ENCODE measurements at places on chromosomes 1 and 21.

DNA sequence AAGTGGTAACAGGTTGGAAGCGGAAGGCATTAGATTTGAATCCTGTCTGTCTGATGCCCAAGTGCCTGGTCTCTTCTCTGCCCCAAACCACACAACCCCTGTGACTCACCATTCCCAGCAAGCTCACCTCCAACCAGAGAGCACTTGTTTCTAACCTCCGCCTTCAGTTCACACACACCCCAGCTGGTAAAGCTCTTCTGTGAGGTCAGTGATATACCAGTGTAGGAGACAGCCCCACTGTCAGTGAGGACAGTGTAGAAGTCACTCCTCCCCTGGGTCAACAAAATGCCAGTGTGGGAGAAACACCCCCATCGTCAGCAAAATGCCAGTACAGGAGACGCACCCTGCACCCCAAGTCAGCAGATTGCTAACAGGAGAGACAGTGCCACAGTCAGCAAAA lies 2.6 kb downstream of the RIMS3 start:
- DNase-seq, result peak; percentile 38

- DNase-seq, result peak; percentile 82
These were observed 26.9 kb upstream of the EYA3 start for GRCh38 chr1:28115267-28115666.

- no peak for DNase-seq
These were observed 488.7 kb downstream of the PTBP2 start for GRCh38 chr1:97210307-97210706.

DNA sequence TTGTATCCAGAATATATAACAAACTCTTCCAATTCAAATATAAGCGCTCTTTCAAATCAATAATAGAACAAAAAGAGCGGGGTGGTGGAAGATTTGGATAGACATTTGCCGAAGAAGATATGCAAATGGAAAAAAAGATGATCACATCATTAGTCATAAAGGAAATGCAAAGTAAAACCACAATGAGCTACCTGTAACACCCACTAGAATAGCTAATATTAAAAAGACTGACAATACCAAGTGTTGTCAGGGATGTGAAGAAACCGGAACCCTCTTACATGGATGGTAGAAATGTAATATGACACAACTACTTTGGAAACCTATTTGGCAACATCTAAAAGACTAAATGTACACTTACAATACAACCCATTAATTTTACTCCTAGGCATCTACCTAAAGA lies 5.7 kb upstream of the TRAF5 start:
- DNase-seq, result peak; percentile 40

DNA sequence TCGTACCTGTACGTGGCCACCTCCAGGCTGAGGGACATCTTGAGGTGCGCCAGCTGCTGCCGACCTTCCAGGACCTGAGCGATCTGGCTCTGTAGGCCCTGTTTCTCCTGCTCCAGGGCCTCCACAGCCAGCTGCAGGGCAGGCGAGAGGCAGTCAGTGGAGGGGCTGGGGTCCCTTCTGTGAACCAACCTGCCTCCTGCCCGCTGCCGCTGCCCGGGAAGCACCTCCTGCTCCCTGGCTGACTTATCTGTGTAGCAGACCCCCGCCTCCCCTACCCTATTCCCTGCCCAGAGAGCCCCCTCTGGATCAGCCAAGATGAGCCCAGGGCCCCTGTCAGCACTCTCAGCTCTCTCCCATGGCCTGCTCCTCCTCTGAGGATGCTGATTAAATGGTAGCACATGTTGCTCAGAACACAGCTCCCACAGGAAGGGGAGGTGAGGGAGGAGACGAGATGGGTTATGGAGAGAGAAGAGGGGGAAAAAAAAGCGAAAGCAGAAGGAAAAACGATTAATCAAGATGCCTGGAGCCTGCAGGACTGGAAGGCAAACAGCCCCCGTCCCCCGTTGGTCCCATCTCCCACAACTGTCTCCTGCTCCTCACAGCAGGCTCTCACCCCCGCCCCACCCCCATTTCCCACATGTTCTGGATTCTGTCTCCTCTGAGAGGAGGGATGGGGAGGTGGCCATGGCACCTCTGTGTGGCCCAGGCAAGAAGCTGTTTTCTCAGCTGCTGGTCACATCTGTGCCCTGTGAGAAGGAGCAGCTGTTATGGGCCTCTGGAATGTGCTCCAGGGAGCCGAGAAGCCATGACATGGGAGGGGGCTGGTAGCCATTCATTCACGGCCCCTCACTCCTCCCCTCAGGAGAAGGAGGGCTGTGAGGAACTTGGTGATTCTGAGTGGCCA lies 1.7 kb downstream of the NES start:
- no peak for DNase-seq

DNA sequence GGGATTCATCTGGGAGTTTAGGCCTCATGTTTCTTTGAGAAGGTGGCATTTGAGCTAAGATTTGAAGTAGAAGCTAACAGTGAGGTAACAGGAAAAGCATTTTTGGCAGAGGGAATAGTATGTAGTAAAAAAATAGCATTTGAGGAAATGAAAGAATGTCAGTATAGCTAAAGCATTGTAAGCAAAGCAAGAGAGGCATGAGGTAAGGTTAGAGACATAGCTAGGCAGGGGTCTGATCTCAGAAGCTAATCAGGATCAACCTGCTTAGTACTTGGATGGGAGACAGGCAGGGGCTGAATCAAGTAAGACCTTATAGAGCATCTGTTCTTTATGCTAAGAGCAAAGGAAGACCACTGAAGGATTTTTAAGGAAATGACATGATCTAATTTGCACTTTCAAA lies 4.0 kb downstream of the POLR3C start:
- no peak for DNase-seq

DNA sequence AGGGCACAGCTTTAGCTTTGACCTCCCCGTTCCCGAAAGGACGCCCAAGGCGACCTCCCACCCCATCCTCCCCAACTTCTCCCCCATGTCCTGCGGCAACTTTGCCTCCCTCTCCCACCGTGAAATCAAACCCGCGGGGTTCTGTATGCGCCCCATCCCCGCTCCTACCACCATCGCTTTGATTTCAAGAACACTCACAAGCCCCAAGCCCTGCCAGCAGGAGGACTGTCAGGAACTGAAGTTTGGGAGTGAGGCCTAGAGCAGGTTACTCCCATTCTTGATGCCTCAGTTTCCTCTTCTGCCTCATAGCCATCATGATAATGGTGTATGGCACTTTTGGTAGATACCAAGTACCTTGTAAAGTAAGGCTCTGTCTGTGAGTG lies 2.3 kb downstream of the PTPRU start:
- no peak for DNase-seq

DNA sequence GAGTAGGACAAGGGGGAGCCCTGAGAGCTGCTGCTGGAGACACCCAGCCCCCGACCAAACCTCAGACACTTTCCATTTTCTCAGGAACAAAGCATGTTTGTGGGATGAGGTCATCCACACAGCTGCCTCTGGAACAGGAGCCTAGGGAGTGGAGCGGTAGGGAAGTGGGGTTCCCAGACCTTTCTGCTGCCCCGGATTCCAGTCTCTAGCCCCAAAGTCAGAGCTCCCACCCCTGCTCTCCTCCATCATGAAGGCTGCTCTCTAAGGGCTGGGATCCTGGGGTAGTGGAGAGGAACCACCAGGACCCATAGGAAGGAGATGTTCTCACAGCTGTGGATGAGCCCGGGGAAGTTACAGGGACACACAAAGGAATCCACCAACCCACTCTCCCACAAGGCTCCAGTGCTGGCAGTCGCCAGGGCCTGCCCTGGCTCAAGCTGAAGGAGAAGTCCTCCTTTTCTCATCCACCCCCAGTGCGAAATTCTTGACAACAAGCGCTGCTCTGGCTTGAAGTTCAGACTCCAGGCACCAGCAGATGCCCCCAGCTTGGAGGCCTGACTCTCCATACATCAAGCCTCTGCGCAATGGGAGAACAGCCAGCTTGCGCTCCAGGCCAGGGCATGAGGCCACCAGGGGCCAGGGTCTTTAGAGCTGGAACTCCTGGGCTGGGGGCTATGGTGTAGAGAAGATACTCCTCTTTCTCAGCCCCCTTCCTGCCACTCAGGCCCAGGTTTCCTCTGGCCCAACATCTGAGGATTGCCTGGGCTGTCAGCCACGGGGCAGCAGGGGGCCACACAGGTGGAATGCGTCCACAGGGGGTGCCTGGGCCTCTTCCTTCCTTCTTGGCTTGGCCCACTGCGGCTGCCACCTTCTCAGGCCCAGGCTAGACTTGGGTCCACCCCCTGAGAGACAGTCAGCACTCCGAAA lies 4.5 kb downstream of the FHL3 start:
- no peak for DNase-seq

- DNase-seq, result peak; percentile 44
These were observed 15.3 kb upstream of the SKI start for GRCh38 chr1:2212532-2213491.

DNA sequence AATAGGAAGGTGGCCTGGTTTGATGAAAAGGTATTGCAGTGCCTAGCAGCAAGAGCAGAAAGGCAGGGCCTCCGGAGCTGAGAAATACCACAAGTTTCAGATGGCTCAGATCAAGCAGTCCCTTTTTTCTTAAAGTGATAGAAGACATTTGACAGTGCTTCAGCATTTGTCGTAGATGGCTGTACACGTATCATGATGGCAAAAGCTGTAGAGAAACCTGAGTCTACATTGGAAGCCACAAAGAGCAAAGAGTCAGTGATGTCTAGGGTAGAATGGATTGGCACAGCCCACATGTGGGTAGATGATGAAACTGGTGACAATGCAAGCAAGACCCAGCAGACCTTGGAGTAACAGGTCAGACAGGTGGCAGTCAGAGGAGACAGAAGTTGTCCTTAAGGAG lies 101.3 kb upstream of the ARTN start:
- DNase-seq, result peak; percentile 58

GRCh38 chr1:156121457-156121856 lies 6.9 kb downstream of the LMNA start:
- no peak for DNase-seq

DNA sequence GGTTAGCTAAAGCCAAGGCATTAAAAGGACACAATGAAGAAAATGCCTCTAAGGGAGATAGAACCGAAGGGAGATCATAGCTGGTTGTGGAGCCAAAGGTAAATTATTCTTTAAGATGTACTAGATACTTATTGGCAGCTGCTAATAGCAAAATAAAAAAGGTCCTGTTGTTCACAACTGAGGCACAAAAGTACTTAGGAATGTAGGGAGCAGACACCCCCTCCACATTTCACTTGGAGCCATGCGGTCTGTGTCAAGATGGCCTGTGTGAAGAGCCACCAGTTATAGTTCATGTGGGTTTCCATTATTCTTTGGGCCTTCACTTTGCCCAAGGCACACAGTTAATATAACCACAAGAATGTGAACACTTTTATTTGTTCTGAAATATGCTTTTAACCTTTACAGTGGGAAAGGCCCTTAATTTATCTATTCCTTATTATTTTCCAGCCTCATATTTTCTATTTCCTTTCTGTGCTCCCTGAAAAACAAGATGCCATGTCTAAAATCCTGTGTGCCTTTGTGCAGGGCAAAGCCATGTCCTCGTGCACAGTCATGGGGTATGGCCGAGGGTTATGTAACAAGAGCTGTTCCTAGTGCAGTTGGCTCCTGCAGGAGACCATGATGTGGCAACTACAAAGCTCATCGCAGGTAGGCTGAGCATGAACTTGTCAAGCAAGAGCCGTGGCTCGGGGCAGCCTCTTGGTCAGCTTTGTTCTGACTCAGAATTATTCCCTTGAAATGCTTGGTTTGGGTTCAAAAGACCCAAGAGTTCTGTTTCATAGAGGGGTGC lies 16.2 kb upstream of the WDR26 start:
- DNase-seq, result no peak

DNA sequence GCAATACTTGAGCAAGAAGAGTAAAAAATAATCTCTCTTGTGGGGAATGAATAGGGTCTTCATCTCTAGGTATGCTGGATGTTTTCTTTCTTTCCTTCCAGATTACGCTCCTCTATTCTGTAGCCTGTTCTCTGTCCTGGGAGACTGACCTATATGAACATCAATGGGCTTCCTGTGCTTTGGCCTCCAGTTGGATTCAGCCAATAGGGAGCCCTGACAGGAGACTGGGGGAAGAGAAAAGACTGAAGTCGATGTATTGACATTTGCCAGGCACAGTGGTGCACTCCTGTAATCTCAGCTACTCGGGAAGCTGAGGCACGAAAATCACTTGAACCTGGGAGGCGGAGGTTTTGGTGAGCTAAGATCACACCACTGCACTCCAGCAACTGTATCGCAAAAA lies 17.6 kb downstream of the SEMA6C start:
- no peak for DNase-seq

GRCh38 chr1:199242147-199242546 lies 603.3 kb downstream of the PTPRC start:
- no peak for DNase-seq

- no peak for DNase-seq
These were observed 77.9 kb upstream of the NFIA start for GRCh38 chr1:61004262-61005003.

- DNase-seq, result no peak
These were observed 37.9 kb downstream of the PABPC4 start for GRCh38 chr1:39538531-39539251.

GRCh38 chr1:44620072-44620471 lies 54.2 kb downstream of the TMEM53 start:
- DNase-seq, result no peak

GRCh38 chr1:180282401-180283044 lies 52.5 kb downstream of the LHX4 start:
- no peak for DNase-seq

GRCh38 chr1:109543283-109543987 lies 3.8 kb downstream of the GPR61 start:
- DNase-seq, result no peak

GRCh38 chr1:19564366-19564765 lies 79.0 kb upstream of the CAPZB start:
- DNase-seq, result no peak

- DNase-seq, result no peak
These were observed 47.7 kb downstream of the PRDM15 start for GRCh38 chr21:41831453-41831831.

DNA sequence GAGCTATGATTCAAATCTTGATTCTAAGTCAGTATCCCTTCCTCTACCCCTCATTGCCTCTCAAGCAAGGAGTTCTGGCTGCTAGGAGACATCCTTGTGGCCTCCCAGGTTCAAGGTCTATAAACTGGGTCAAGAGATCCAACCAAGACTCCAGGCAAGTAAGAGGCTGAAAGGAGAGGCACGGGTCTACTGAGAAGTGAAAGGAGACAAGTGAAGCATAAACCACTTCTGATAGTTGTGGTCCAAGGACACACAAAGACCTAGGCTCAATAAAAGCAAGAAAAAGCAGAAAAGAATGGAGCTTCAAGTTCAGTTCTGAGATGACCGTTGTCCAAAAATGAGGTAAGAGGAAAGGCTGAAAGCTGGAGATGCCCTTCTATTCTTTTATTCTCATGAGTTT lies 17.8 kb upstream of the PPP2R5A start:
- DNase-seq, result no peak

GRCh38 chr1:34642679-34643078 lies 112.2 kb upstream of the GJB5 start:
- no peak for DNase-seq

DNA sequence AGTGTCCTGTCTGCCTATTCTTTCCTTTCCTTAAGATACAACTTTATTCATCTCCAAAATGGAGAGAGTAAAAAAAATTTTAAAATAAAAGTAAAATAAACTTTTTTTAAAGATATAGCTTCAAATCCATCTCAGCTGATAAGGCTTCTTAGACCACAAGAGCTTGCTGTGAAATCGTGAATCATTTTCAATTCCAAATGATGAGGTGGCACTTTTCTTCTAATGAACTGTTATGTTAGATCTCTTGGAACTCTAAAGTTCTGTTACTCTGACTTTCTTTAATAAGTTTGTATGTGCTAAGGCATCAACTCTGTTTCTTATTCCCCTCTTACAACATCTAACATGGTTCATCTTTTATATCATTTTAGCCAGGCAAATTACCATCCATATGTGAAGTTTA lies 4.5 kb downstream of the SH3GLB1 start:
- DNase-seq, result peak; percentile 21

All from activated CD4-positive, alpha-beta T cell treated with anti-CD3 and anti-CD28 coated beads, Interleukin-2, Interleukin-4, amounts not matched to agents 100 ng/mL and 50 ng/mL, durations not matched to agents 16 hours and 8 hours (primary cell).